CD4-positive, CD25-positive, alpha-beta regulatory T cell (primary cell): ENCODE measurements at places on chromosomes 3 and 15.

- no peak for DNase-seq
Observed at GRCh38 chr15:25094519-25094918, 139.7 kb downstream of the SNRPN start.

DNA sequence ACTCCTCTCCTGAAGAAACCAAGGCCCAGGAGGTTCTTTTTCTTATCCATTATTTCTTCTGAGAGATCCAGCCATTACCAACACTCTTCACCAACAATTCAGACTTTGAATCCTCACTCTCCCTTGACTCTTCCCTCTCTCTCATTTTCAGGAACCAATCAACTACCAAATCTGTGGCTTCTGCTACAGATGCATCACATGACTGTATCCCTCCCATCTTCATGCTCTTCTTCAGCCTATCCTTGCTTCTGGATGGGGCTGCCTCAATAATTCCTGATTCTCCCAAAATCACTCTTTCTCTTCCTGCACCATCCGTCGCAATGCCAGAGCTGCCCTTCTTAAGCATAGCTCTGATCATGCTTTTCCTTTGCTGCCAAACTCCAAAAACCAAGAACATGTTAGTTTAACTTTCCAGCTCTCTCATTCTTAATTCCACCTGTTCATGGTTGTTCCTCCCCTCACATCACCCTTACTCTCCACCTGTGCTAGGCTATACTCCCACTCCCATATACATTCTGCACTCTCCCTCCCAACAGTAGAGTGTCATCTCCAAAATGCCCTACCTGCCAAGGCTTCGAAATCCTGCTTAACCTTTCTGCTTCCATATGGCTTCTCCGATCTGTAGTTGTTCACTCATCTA is 13.5 kb downstream of the PLD1 start:
- DNase-seq, result no peak

DNA sequence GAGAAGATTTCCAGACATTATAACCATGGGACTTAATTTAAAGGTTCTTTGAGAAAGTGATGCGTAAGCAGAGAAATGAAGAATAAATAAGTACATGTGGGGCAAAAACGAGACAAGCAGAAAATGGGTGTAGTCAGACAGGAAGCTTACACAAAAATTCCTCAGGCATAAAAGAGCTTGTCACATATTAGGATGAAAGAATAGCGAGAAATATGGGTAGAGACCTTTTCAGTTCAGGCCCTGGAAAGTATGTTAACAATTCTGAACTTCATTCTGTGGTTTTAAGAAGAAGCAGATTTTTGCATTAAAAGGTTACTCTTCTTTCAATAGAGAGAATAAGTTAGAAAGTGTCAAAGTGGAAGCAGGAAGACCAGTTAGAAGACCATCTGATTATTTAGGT is 352.4 kb downstream of the ROBO1 start:
- DNase-seq, result no peak

- DNase-seq, result no peak
Observed at GRCh38 chr3:156553705-156554356, 1.1 kb downstream of the SSR3 start.

DNA sequence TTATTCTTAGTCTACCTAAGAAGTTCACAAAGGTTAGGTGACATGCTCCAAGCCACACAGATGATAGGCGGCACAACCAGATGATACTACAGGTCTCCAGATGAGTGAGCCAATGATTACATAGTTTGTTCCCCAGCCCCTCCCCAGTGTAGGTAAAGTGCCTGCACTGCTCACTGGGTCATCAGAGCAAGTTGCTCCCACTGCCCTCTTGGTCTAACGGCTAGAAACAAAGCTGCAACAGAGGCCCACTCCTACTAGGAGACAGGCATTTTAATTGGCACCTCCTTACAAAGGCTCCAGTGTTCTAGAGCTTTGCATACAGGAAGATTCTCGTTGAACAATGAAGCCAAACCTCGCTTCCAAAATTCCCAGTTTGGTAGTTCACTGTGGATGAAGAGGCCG is 47.3 kb downstream of the TMEM44 start:
- DNase-seq, result no peak

GRCh38 chr3:131036986-131037385 is 10.3 kb downstream of the NEK11 start:
- DNase-seq, result no peak

GRCh38 chr15:67207555-67208207 is 46.8 kb downstream of the AAGAB start:
- DNase-seq, result no peak

DNA sequence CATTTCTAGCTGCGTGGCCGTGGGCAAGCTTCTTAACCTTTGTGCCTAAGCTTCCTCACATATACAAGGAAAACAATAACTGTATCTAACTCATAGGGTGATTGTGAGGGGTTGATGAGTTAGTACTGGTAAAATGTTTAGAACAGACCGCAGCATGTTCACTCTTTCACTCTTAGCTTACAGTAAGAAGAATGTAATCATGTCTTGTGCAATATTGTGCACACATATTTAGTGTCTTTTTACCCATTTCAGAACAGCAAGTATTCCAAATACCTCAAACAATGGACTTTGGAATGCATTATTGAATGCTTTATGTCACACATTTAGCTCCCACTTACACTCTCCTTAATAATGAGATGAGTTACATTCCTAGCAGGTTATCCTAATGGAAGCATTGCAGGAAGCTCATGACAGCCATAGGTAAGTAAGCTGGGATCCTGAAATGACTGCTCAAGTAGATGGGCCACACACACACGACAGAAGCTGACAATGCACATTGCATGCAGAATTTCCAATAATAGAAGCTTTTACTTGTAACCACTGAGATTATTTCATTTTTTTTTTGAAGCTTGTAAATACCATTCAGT is 468.9 kb upstream of the WNT5A start:
- no peak for DNase-seq

DNA sequence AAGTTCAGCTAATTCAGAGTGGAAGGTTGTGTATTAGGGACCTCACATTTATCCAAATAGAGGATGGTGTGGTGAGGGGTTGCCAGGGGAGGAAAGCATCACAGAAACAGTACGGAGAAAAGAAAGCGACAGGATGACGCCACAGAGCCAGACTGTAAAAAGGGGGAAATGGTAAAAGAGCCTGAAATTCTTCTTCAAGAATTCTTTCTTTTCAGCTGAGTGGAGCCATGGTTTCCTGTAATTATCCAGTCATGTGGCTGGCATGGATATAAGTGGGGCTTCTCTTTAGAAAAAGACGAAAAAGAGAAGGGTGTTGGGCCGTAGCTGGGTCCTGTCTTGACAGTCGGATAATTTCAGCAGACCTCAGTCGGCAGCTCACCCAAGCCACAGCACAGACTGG is 24.5 kb upstream of the PSMD6 start:
- no peak for DNase-seq

GRCh38 chr15:29031502-29032228 is 145.9 kb downstream of the APBA2 start:
- peak; percentile 37 for DNase-seq

GRCh38 chr15:65762914-65763787 is 28.9 kb downstream of the DENND4A start:
- DNase-seq, result no peak

- DNase-seq, result no peak
Observed at GRCh38 chr15:92197746-92198145, 195.9 kb upstream of the ST8SIA2 start.

DNA sequence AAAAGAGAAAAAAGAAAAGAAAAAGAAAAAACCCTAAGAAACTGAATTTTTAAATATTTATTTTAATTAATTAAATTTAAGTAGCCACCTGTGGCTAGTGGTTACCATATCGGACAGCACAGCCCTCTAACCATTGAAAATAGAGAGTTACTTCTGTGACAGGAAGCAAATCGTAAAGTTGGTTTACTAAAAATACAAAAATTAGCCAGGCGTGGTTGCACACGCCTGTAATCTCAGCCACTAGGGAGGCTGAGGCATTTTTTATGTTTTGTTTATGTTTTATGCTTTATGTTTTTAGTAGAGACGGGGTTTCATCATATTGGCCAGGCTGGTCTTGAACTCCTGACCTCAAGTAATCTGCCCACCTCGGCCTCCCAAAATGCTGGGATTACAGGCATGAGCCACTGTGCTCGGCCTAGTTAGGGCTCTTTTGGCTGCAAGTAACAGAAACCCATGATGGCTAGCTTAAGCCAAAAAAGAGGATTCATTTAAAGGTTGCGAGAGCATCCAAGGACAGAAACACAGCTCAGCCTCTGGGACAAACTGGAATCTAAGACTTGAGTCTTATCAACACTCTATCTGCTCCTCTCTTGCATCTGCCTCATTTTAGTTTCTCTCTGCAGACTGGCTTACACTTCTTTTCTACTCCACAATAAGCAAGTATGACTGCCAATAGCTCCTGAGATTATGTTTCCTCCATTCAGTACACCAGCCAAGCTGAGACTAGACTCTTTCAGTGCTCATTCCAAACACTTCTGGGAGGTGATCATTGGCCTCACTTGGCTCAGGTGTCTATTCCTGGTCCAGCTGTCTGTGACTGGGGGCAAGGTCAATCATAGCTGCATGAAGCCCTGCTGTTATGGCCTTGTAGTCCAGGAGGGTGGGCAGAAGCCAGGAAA is 6.8 kb upstream of the SKIL start:
- DNase-seq, result no peak
